ENCODE measurements at places on chromosomes 3 and 15. TPM values are rescaled to one million over a fixed set of nuclear protein-coding genes. Genes with fewer than 3 reads are reported as not detected.

GRCh38 chr3:108073764-108074431, 16.9 kb downstream of the CD47 start:
- DNase-seq = no peak

- DNase-seq = no peak
Measured at GRCh38 chr3:85004147-85004546, 45.4 kb downstream of the CADM2 start.

DNA sequence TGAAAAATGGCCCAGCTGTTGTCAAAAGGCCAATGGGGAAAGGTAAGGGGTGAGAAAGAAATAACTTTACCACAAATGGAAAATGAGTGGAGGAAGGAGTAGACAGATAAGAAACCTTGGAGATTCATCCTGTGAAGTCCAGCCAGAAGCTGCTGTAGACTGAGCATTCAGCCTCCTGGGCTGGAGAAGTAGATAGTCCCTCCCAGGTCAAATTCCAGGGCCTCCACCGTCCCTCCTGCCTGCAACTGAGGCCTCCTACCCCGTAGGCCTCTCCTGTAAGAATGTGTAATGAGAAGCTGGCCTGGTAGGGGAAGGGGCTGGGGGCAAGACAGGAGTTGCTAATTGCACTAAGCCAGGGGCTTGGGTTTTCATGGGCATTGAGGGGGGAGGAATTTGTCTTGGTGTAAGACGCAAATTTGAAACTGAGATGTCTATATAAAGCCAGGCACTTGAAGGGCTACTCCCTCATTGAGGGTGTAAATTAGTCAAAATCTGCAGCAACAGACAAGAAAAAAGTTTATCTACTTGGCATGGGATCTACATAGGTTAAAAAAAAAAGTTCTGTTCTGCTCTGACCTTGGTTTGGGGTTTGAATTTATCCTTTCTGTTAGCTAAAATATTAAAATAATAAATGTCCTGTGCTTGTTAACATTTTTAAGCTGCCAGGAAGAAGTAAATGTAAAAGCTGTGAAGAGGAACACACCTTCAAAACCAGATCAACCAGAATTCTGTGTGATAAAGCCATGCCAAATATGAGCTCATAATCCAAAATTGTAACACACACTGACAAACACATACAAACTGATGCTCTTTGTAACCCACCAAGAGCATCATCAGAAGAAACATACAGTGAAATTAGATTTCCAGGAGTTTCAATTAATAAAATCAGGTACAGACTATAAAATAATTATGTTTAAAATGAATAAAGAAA, 1.7 kb upstream of the RBP2 start:
- no peak for DNase-seq

Gene TP63
- total RNA-seq = 0.59 TPM
